Foreskin keratinocyte (primary cell): ENCODE measurements at places on chromosomes 7 and 10. TPM values are rescaled to one million over a fixed set of nuclear protein-coding genes. Genes with fewer than 3 reads are reported as not detected.

DNA sequence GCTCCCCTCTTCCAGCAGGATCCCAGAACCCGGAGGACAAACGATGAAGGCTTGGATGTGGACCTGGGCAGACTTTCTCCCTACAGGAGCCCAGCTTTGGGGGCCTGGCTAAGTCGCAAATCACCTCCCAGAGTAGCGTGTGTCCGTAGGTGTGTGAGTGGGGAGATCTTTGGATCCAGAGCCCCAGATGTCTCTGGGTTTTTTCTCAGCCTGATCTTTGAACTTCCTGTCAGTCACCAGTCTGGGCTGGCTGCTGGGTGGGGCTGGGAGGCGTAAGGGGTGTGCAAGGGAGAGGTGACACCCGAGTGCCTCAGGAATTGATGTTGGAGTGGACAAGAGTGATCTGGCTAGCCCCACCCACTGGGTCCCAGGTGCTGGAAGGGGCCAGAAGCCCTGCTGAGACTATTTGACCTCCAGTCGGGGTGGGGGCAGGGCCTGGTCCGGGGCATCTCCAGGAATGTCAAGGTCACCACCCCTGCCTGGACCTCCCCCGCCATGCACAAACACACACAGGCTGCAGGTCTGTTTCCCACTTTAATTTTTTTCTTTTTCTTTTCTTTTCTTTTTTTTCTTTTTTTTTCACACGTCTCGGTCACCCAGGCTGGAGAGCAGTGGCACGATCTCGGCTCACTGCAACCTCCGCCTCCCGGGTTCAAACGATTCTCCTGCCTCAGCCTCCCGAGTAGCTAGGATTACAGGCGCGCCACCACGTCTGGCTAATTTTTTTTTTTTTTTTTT, at the start of gene MOGAT3:
Gene MOGAT3 (minus strand): TSS at position 175 of the 738 bp plus-strand sequence. CDS start 182 bp downstream, outside the sequence.
- DNase-seq = no peak

GRCh38 chr7:17234398-17235031, 63.9 kb upstream of the AHR start:
- DNase-seq = peak; percentile 88

DNA sequence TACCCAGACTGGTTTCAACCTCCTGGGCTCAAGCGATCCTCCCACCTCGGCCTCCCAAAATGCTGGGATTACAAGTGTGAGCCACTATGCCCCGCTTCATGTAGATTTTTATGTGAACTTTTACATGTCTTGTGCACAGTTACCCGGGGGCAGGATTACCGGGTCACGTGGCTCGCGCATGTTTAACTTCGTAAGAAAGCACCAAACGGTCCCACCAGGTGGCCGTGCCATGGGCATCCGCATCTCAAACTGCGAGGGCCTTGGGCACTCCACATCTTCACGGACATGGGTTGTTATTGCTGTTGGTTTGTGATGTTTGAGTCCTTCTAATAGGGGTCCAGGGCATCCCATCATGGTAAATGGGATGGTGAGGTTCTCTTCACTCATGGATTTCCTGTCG, 636.6 kb upstream of the FOXK1 start:
- no peak for DNase-seq

DNA sequence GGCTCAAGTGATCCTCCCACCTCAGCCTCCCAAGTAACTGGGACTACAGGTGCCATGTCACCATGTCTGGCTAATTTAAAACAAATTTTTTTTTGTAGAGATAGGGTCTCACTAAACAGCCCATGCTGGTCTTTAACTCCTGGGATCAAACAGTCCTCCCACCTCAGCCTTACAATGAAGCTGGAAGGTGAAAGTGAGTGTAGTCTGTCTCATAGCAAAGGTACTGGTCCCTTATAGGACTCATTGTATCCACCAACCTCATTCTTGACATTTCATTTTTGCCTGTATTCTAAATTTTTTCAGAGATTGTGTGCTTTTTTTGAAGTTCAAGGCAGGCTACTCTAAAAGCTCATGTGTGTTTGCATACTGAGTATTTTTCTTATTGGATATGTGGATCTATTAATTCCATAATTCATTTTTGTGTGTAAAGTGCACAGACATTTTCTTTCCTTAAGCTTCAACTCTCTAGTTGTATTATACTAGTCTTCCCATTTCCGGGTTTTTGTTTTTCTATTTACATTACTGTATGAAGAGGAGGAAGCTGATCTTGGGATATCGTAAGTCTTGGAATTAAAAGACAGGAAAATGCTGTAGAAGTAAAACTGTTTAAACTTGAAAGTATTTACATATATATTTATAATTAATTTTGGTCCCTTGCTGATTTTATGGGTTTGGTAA, 13.3 kb downstream of the KMT2E start:
- DNase-seq = no peak

DNA sequence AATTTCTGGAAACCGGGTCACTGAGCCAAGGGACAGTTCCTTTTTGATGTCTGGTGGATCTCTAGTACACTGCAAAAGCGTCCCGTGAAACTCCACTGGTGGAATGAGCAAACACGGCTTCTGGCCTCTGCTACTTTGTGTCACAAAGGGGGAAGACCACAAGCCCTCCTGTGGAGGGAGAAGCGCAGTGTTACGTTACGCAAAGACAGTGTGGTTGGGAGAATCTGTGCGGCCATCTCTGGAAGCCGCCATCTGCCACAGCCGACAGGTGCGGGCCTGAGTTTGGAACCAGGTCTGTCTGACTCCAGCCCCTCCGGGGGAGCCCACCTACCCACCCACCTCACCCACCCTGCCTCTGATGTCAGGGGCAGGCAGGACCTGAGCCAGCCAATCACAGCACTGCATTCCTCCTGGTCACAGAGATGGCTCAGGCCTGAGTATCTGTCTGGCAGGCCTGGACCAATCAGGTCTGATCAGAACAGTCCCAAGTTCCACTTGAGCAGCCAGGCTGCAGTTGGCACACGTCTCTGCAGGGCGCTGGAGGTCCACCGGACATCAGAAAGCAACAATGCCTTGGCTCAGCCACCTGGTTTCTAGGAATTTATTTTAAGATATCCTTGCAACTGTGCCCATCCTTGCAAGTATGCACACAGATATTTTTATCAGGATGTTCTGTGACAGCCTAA, 3.0 kb upstream of the CYP2W1 start:
- DNase-seq = no peak

GRCh38 chr7:28297801-28298459, 114.4 kb upstream of the CREB5 start:
- DNase-seq = no peak

GRCh38 chr10:1928606-1929005, 191.3 kb upstream of the ADARB2 start:
- DNase-seq = no peak

GRCh38 chr10:24341897-24342296, 133.0 kb downstream of the KIAA1217 start:
- DNase-seq = no peak

DNA sequence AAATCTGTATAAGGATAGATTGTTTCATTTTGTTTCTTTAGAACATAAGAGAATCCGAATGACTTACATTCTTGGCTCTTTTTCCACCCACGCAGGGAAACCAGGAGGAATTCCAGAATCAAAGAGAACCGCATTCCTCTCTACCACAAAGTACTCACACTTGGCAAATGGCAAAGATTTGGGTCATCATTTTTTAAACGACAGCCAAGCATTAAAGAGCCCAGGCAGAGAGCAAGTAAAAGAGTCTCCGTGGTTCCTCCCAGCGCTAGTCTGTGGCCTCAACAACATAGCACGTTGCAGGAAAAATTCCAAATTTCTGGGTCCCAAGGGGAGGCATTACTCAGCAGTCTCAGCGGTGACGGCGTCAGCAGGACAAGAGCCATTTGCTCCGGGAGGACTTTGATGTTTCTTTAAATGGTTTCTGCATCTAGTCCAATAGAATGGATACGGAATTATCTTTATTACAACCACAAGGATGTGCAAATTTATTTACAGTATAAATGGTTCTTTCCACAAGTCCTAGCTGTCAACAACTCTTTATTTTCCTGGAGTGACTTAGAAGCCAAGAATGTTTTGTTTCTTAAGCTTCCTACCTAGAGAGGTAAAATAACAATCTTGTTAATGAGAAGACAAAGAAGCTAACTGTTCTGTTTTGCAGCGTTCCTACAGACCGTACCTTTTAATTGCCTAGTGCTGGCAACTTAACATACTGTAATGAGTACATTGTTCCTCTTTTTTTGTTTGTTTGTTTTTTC, 232.5 kb downstream of the SKIDA1 start:
- DNase-seq = peak; percentile 88

DNA sequence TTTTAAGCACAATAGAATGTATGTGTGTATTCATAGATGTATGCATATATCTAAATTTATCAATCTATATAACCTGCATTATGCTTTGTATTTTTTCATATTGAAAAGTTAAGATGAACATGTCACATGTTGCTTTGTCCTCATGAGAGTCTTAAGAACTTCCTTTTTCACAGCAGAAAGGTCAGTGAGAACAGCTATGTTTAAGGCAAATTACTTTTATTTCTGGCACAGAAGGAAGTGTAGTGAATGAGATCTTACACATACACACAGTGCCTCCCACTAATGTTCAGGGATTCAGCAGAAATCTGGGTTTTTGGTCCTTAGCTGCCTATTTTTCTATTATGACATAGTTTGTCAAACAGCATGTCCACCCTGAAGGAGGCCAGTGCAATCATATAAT, 134.8 kb downstream of the TMEM26 start:
- DNase-seq = no peak

Gene THSD7A
- total RNA-seq = not detected in 2 replicates

DNA sequence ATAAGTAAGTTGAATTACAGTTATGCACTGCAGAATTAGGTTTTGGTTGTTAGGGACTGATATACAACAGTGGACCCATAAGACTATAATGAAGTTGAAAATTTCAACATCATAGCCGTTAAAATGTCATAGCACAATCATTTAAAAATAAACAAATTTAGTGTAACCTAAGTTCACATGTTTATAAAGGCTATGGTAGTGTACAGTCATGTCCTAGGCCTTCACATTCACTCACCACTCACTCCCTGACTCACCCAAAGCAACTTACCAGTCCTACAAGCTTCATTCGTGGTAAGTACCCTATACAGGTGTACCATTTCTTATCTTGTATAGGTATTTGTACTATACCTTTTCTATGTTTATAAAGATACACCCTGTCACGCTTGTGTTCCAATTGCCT, 113.7 kb downstream of the RAB11FIP2 start:
- DNase-seq = peak; percentile 66

GRCh38 chr7:114942446-114943175, 20.7 kb downstream of the MDFIC start:
- DNase-seq = no peak

DNA sequence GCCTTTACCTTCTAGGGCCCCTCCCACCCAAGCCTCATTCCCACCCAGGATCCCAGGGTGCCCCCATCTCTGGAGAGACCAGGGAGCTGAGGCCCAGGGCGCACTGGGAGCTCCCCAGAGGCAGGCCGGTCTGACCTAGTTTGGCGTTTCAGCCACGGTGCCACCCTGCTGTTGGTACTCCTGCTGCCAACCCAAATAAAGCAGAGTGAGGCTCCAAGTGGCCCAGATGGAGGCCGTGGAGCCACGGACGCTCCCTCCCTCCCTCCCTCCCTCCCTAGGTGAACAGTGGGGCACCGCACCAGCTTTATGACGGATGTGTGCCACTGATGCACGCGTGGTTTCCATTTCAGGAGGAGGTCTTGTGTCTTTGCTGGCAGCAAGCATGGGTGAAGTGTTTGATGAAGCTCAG, 1.8 kb downstream of the INPP5A start:
- DNase-seq = no peak

Gene NUTM2B
- total RNA-seq = 0.68 and 0.81 TPM in 2 replicates

DNA sequence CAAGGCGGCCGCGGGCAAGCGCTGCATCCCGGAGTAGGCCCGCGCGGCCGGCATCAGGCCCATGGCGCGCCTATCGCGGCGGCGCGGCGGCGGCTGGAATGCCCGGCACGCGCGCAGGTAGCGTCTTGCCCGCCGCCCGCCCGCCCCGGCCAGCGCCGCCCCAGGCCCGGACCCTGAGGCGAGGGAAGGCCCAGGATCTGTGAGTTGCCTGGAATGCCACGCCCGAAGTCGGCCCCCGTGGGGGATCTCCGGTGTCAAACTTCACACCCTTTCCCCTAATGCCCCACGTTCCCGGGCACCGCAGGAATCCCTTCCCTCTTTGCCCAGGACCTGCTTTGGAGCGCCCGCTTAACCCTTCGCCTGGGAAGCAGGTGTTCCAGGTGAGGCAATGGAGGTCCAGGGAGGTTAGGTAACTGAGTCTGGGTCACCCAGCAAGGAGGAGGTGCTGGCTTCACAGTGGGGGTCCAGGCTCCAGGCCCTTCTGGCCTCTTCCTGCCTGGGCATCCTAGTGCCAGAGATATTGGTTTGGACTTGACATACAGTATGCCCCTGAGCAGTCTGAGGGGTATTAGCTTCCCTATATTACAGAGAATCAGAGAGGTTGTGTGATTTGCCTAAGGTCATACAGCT, 138.1 kb downstream of the ARHGAP22 start:
- no peak for DNase-seq

DNA sequence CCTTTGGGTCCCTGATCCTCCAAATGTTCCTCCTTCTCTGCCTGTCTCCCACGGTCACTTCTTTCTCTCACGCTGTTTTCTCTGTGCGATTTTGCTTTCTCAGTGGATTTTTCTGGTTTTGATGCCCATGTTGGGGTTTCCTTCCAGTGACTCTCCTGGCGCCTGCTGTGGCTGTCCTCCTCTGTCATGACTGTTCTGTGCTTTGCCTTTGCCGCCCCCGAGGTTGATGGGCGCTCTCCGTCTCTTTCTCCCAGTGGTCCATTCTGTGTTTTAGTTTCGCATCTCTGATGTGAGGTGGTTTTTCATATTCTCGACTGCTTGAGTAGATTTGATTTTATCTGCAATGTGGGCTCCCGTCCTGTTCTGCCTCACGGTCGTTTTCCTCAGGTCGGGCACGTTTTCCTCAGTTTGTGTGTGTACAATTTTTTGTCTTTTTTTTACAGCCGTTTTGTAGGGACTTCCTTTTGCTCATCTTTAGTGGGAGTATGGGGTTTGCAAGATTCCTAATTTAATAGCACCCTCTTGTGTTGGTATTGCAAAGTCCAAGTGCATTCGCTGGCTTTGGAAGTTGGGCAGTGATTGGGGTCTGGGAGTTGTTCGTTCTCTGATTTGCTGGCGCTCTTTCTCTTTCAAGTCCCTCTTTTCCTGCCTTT, 100.0 kb downstream of the INPP5A start:
- DNase-seq = no peak

DNA sequence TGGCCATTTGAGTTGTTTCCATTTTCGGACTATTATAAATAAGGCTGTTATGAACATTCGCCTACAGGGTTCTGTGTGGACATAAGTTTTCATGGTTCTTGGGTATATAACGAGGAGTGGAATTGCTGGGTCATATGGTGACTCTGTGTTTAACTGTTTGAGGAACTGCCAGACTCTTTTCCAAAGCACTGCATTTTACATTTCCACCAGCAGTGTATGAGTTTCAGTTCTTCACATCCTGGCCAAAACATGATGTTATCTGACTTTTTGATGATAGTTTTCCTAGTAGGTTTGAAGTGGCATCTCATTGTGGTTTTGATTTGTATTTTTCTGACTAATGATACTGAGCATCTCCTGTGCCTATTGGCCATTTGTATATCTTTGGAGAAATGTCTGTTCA, 5.4 kb downstream of the SUV39H2 start:
- DNase-seq = no peak

- no peak for DNase-seq
Measured at GRCh38 chr7:158409120-158409519, 178.5 kb downstream of the PTPRN2 start.

Gene ARMH3
- 13.5 and 14.2 TPM in 2 replicates for total RNA-seq

- peak; percentile 89 for DNase-seq
Measured at GRCh38 chr10:113665806-113666354, 2.0 kb upstream of the NRAP start.
